ENCODE measurements at places on chromosomes 1 and 21. TPM values are rescaled to one million over a fixed set of nuclear protein-coding genes. Genes with fewer than 3 reads are reported as not detected.

The LRRC3 gene
- polyA plus RNA-seq: 5.3 TPM

DNA sequence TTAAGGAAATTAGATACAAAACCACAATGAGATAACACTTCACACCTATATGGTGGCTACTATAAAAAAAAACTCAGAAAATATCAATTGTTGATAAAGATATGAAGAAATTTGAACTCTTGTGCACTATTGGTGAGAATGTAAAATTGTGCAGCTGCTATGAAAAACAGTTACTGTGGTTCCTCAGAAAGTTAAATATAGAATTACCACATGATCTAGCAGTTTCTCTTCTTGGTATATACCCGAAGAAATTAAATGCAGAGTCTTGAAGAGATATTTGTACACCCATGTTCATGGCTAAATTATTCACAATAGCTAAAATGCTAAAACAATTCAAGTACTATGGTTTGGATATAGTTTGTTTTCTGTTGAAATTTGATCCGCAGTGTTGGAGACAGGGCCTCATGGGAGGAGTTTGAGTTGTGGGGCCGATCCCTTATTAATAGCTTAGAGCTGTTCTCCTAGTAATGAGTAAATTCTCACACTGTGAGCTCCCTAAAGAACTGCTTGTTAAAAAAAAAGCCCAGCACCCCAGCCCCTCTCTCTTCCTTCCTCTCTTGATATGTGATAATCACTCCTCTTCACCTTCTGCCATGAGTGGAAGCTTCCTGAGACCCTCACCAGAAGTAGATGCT is 1412.1 kb downstream of the PLA2G4A start:
- DNase-seq: no peak

- DNase-seq: no peak
These were observed 123.1 kb downstream of the AKT3 start for GRCh38 chr1:243726806-243727502.

The TCHH gene
- polyA plus RNA-seq: 0.08 TPM

DNA sequence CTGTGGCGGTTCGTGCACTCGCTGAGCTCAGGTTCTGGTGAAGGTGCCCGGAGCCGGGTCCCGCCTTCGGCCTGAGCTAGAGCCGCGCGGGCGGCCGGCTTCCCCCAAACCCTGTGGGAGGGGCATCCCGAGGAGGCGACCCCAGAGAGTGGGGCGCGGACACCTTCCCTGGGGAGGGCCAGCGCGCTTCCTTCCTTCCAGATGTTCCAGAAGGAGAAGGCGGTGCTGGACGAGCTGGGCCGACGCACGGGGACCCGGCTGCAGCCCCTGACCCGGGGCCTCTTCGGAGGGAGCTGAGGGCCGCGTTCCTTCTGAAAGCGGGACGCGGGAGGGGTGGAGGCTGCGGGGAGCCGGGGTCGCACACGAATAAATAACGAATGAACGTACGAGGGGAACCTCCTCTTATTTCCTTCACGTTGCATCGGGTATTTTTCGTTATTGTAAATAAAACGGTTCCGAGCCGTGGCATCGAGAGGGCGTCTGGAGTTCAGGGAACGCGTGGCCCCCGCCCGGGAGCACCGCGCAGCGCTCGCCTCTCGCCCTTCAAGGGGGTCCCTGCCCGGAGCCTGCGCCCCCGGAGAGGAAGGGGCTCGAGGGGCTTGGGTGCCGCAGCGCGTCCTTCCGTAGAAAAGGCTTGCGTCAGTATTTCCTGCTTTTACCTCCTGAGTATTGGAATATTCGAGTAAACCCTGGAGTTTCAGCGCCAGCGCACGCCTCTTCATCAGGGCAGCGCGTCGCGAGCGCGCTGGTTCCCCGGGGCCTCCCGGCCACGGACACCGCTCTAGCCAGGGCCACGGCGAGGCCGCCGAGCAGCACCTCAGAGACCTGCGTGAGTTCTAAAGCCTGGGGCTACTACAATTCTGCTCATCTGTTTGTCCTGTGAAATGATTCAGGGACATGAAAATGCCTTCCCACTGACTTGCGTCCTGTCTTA is 11.5 kb downstream of the YBEY start:
- DNase-seq: no peak

GRCh38 chr1:200819726-200820125 is 53.1 kb upstream of the GPR25 start:
- DNase-seq: no peak

GRCh38 chr1:245019910-245020486 is 134.8 kb upstream of the KIF26B start:
- DNase-seq: no peak

DNA sequence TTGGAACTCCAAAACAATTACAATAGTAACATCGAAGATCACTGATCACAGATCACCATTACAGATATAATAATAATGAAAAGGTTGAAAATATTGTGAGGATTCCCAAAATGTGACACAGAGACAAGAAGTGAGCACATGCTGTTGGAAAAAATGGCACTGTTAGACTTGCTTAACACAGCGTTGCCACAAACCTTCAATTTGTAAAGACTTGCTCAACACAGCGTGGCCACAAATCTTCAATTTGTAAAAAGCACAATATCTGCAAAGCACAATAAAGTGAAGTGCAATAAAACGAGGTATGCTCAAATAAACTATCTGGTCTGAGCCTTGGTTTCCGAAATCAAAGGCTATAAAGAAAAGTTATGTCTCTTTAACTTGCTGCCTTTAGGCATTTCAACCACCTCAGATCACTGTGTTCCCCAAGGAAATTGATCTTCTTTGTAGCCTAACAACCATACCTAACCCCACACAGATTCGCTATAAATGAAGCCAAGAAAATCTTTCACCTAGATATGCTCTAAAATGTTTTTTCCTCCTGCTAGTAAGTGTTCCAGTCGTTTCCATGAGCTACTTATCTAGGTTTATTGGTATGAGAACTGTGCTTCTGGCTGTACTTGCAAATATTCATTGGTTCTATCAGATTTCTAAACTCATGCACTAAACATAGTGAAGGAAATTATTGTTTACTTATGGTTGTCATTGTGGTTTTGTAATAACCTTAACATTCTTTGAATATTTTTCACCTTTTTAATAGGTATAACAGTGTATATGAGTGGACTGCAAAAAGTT is 13.1 kb upstream of the LPGAT1 start:
- DNase-seq: no peak

DNA sequence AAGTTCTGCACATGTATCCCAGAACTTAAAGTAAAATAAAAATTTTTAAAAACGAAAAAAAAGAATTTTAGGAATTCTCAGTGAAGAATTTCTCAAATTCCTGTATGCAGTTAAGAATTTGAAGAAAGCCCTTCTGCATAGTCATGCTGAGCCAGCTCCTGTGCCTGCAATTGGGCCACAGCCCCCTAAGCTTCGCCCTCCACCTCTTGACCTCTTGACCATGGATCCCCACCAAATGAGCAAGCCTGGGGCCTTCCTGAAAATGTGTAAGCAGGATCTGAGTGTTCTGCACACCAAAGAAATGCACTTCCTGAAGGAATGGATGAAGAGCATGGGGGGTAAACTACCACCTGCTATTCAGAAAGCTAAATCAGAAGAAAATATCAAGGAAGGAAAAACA is 52.0 kb downstream of the NBPF6 start:
- no peak for DNase-seq

- DNase-seq: no peak
These were observed 133.0 kb downstream of the CDC42BPA start for GRCh38 chr1:227185291-227185690.

DNA sequence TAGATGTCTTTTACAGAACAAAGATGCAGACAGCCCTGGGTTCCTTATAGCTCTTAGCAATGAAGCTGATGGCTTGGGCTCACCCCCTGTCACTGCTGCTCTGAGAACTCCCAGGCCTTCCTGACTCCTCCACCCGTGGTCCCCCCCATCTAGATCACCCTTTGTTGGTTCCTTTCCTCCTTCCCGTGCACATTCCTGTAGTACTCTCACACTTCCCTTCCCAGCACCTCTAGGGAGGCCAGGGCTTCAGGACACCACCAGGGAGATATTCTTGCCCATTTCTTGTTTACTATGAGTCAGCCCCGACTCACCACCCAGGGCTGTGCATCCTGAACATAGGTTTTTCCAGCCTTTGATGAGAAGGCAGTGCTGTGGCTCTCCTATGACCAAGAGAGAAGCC is 14.4 kb upstream of the NOS1AP start:
- no peak for DNase-seq

GRCh38 chr1:154456631-154457030 is 45.4 kb upstream of the TDRD10 start:
- no peak for DNase-seq

The CDA gene
- polyA plus RNA-seq: 6.1 TPM

DNA sequence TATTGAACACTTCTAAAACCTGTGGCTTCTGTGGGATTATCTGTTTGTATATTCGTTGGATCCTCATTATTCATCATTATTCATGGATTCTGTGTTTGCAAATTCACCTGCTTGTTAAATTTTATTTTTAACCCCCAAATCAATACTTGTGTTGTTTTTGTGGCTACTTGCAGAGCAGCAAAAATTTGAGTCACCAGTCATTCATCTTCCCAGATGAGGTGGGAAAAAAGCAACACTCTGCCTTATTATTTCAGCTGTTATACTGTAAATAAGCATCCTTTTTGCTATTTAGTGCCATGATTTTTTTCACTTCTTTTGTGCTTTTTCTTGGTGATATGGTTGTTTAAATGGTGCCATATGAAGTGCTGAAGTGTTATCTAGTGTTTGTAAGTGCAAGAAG is 56.7 kb downstream of the RASAL2 start:
- no peak for DNase-seq

DNA sequence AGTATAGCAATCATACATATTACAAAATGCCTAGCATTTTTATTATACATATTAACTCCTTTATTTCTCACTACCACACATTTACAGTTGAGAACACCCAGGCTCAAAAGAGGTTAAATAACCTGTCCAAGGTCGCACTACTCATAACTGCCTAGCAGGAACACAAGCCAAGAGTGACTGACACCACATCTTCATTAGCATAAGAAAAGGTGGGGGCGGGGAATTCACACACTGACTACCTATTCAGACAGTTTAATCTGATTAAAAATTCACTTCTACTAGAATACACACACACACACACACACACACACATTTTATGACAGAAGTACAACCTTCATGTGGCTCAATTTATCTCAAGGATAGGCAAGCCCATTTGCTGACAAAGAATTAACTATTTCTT is 77.8 kb upstream of the CACHD1 start:
- DNase-seq: no peak

The PRKCZ gene
- 30.7 TPM for polyA plus RNA-seq

GRCh38 chr1:226937940-226938725 is 2.0 kb upstream of the COQ8A start:
- DNase-seq: no peak

- no peak for DNase-seq
These were observed 184.0 kb downstream of the CDC7 start for GRCh38 chr1:91684481-91685196.

The KLHL12 gene
- 34.4 TPM for polyA plus RNA-seq

The C8A gene
- 0.59 TPM for polyA plus RNA-seq

The A3GALT2 gene
- 0.20 TPM for polyA plus RNA-seq

- no peak for DNase-seq
These were observed 6.9 kb downstream of the DNAJC6 start for GRCh38 chr1:65316233-65316632.

DNA sequence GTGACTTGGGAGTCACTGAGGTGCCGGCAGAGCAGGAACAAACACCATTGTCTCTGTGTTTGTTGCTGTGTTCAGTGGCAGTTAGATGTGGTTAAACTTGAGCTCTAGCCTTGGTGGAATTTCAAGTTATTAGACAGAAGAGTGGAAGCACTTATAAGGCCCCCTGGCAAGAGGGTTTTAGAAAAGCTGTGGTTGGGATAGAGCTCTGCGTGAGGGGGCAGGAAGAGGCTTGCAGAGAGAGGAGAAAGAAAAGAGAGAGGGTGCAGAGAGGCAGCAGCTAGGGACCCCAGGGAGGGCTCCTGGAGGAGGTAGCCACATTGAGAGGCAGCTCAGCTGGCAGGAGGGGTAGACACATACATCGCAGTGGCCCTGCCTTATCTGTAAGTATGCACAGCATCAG is 128.2 kb downstream of the GALNT2 start:
- DNase-seq: no peak

- DNase-seq: peak; percentile 11
These were observed 75.2 kb downstream of the KIFAP3 start for GRCh38 chr1:169999331-169999741.

- DNase-seq: no peak
These were observed 92.6 kb upstream of the NEK7 start for GRCh38 chr1:198064181-198064580.

DNA sequence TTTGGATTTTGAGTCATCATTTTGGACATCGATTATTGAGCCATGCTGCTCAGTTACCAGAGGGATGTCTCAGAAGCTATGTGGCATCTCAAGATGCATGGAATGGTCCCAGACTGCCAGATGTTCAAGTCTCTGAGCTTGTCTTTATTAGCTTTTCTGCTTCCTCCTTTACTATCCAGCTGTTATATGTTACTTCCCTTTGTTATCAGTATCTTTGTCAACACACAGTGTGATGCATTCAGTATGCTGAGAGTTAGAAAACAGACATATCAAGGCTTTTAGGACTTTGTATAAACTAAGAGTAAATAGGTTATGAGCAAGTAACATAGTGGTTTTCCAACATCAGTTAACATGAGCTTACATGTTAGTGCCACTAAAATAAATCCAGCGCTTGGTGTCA is 474.5 kb downstream of the DSCAM start:
- no peak for DNase-seq

GRCh38 chr1:224502459-224503160 is 68.0 kb upstream of the WDR26 start:
- no peak for DNase-seq

DNA sequence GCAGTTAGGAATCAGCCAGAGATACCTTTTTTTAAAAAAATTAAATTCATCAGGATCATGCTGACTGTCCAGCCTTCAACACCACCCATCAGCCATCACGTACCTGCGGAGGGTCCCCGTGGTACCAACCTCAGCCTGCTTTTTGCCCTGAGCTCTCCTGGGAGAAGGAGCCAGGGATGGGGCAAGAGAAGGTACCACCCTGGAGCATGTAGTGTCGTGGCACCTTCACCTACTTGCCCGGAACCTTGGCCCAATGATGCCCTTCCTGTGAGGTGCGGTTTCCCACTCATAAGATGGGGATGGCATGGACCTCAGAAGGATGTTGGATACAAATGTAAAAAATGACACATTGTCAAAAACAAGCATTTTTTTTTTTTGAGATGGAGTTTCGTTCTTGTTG is 88.4 kb upstream of the C1orf174 start:
- no peak for DNase-seq

DNA sequence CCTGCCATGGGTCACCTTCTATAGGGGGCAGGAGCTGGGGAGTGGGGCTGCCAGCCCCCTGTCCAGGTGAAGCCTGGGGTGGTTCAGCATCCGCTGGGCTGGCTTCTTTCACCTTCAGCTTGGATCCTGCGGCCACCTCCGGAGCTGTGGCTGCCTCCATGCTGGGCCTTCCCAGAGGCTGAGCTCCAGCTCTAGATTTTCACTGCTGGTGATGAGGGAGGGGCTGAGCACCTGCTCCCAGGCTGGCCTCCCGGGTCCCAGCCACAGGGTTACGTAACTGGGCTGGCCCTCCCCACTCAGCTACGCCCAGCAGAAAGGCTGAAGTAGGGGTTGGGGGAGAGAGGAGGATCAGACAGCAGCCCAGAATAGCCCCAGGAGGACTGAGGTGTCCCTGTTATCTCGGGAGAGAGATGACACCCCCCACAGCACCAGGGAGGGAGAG is at the start of gene MYBPHL:
Gene MYBPHL, minus strand, starts transcription at position 180 of the 442 bp plus-strand sequence. Its CDS starts 20 bp downstream, at position 160.
- DNase-seq: no peak

The UBQLN4 gene
- polyA plus RNA-seq: 46.9 TPM

The EPHA2 gene
- polyA plus RNA-seq: 12.9 TPM

The TCHHL1 gene
- not detected for polyA plus RNA-seq
